Endothelial cell of umbilical vein (primary cell): ENCODE measurements at places on chromosomes 13 and 19. TPM values are rescaled to one million over a fixed set of nuclear protein-coding genes. Genes with fewer than 3 reads are reported as not detected.

DNA sequence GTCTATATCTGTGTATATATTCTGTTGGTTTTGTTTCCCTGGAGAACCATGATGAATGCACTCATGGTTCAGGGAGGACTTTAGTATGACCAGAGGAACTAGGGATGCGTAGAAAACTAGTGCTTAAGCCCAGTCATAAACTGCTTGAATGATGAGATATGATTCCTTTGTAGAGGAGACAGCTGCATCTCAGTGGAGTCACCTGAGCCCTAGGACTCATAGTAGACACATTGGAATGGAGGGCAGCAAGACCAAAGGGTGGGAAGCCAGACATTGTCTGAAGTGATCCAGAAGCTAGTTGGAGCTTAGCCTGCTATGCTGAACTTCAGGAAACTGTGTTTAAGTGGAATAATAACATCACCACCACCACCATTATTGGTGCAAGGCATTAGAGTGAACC lies 89.5 kb upstream of the SPATA13 start:
- no peaks in the 10 kb centered on the region for H3K36me3 ChIP-seq
- no peaks in the 10 kb centered on the region for H3K27me3 ChIP-seq
- peak overlapping the region; percentile 21 for H3K27ac ChIP-seq

GRCh38 chr13:80877209-80877943 lies 536.5 kb upstream of the SPRY2 start:
- no peaks in the 10 kb centered on the region for H3K36me3 ChIP-seq
- H3K4me3 ChIP-seq, result no peak overlapping the region
- H3K27me3 ChIP-seq, result no peaks in the 10 kb centered on the region
- DNase-seq, result no peak
- no peak overlapping the region for H3K27ac ChIP-seq

NANOS3 gene
- 3.4 and 4.4 TPM in 2 replicates for total RNA-seq

ZNF850 gene
- 3.6 and 4.5 TPM in 2 replicates for total RNA-seq

BCAM gene
- total RNA-seq, result 28.5 and 29.0 TPM in 2 replicates
